ENCODE measurements at places on chromosomes 7 and 10.

DNA sequence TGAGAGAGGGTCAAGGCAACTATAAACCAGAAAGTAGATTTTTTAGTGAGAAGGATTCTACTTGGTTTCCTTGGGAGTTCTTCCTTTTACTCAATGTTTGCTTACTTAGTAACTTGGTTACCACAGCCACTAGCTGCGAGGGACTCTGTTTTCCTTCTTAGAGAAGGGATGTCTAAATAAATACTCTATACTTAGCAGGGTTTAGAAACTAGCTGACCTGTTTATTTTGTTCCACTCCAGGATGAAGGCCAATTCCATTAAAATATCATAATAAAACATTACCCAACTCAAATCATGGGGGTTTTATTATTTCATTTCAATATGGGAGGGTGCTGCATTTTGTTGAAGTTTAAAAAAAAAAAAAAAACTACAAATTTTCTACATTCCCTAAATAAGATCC is 87.3 kb downstream of the PPP1R3A start:
- DNase-seq, result peak; percentile 49

DNA sequence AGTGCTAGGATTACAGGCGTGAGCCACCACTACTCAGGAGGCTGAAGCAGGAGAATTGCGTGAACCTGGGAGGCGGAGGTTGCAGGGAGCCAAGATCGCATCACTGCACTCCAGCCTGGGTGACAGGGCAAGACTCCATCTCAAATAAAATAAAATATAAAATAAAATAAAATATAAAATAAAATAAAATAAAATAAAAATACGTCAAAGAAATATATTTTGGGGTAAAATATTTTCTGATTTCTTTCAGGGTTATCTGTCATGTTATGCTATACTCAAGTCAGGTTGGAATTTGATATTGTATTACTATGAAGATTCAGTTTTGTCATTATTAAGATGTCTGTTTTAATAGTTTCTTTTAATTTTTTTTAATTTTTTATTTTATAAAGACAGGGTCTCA is 99.4 kb upstream of the GHITM start:
- DNase-seq, result no peak

DNA sequence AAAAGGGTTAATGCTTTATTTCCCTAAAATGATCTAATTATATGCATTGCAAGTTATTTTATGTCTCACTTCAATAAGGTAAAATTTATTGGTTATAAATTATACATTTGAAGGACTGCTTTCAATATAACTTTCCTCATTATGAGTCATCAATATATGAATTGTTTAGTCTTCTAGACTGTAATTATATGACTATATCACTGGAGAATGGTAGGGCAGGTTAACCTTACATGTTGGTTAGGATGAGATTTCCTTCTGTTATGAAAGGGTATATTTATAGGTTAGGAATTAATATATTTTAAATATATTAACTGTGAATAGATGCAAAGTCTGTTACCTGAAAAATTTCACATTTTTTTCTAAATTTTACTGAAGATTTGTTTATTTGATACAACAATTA is 406.4 kb upstream of the ETV1 start:
- no peak for DNase-seq

DNA sequence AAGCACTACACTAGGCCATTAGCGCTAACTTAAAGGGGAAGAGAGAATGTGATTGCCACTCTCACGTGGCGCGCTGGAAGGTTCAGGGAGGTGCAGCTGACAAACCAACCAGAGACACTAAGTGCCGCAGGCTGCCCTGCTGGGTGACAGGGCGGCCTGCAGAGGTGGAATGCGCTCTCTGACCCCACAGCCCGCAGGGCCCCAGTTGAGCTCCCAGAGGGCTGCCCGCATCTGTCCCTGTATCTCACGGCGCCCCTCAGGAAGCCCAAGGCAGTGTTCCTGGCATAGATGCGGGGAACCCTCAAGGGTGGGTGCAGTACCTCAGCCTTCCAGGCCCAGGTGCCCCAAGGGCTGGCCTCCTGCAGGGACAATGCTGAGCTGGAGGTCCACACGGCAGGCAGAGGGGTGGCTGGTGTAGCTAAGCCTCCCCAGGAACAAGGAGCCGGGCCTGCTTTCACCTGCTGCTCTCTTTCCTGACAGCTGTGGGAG is 66.6 kb downstream of the CALML3 start:
- no peak for DNase-seq

DNA sequence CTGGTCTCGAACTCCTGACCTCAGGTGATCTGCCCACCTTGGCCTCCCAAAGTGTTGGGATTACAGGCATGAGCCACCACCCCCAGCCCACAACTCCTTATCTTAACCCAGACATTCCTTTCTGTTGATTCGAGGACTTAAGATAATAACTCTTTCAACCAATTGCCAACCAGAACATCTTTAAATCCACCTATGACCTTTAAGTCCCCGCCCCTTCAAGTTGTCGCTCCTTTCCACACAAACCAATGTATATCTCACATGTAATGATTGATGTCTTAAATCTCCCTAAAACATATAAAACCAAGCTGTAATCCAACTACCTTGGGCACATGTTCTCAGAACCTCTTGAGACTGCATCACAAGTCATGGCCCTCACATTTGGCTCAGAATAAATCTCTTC is 7.8 kb upstream of the ANKRD2 start:
- DNase-seq, result no peak

- peak; percentile 39 for DNase-seq
Observed at GRCh38 chr10:103145046-103145445, 48.0 kb downstream of the NT5C2 start.

- no peak for DNase-seq
Observed at GRCh38 chr10:815338-816090, 116.0 kb downstream of the LARP4B start.

All from stomach (tissue), 19 donors.